H7 (cell line): ENCODE measurements at places on chromosomes 7 and 10. TPM values are rescaled to one million over a fixed set of nuclear protein-coding genes. Genes with fewer than 3 reads are reported as not detected.
A peak's percentile ranks its signal among the peaks of the same experiment; 100 is the strongest.

The PIP gene
- not detected in 2 replicates for total RNA-seq

DNA sequence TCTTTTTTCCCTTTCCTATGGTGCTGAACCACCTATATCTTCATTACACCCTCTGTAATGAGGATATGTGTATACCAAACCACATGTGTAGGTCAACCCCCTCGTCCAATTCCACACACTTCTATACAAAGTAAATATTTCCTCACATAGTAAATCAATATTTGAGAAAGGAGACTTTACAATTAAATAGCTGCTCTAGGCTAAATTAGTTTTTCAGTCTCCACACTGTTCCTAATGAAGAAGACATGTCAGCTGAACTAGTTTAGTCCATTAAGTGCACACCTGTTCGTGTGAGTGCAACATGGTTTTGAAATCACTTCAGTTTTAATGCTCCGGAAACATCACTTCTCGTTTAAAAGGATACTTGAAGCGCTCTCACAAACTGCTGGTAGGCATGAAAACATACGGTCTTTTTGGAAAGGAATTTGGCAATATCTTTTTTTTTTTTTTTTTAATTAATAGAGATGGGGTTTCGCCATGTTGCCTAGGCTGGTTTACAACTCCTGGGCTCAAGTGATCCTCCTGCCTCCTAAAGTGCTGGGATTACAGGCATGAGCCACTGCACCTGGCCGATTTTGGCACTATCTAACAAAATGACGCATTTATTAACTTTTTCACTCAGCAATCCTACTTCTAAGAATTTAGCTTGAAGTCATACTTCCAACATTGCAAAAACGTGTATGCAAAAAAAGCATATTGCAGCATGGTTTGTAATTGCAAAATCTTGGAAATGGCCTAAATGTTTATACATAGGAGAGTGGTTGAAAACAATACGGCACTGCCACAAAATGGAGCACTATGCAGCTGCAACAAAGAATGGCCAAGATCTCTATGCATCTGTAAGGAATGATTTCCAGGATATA lies 2.1 kb upstream of the XRCC2 start:
- no peak for DNase-seq

GRCh38 chr7:141522657-141523342 lies 28.4 kb upstream of the AGK start:
- DNase-seq: no peak

The NPC1L1 gene
- not detected in 2 replicates for total RNA-seq

The COL13A1 gene
- 16.6 and 18.0 TPM in 2 replicates for total RNA-seq

DNA sequence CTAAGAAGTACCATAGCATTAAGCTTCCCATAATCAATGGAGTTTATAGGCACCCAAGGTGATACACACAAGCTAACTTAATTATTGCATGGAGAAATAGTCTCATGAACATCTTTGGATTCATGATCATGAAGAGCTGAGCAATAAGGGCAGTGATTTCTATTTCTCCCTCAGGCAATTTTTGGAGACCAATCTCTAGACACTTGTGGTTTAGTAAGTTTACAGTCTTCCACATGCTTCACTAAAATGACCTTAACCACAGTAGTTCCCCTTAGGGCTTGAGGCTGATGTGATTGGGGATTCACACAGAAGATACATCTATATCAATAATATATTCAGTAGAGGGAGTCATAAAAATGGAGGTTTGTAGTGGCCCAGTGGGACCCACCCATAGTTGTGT lies 241.2 kb downstream of the CCDC7 start:
- no peak for DNase-seq

GRCh38 chr7:119984247-119984646 lies 288.7 kb upstream of the KCND2 start:
- no peak for DNase-seq

GRCh38 chr10:48502791-48503190 lies 102.1 kb downstream of the ARHGAP22 start:
- DNase-seq: peak; percentile 8

The PRSS37 gene
- total RNA-seq: not detected in 2 replicates

DNA sequence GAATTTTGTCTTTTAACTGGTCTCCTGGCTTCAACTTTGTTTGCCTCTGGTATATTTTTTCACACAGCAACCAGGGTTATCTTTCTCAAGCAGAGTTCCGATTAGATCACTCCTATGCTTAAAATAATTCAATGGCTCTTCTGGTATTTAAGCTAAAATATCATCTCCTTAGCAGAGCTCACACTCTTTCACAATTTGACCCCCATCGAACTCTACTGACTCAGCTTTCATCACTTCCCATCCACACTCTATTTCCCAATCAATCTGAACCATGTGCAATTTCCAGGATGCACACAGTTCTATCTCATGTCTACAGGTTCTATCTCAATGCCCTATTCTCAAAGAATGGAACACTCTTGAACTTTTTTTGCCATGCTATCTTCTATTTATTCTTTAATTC lies 809.5 kb downstream of the GRID1 start:
- no peak for DNase-seq

DNA sequence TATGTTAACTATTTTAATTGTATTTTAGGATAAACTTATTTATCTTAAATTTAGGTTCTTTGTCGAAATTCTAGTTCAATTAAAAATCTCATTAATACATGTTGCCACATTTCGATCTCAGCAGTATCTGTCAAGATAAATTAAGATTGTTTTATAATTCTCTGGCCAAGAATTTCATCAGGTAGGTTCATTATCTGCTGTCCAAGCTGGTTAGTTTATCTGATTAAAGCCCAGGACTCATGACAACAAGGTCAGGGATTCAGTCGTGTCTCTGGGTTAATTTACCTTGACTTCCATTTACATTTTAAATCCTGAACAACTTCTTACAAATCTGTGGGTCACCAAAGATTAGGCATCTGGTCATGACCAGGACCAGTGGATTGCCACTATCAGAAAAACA lies 7.6 kb downstream of the STEAP4 start:
- no peak for DNase-seq

- peak; percentile 80 for DNase-seq
Observed at GRCh38 chr7:122303531-122304318, 825 bp downstream of the FEZF1 start.

- no peak for DNase-seq
Observed at GRCh38 chr10:97546456-97547270, 25.9 kb upstream of the ANKRD2 start.

The ZCWPW1 gene
- total RNA-seq: 0.87 and 1.6 TPM in 2 replicates

GRCh38 chr10:81071087-81071796 lies 533.5 kb downstream of the SH2D4B start:
- DNase-seq: no peak

- no peak for DNase-seq
Observed at GRCh38 chr10:32148864-32149251, 92.6 kb upstream of the KIF5B start.

GRCh38 chr10:62543571-62544355 lies 169.6 kb downstream of the ZNF365 start:
- no peak for DNase-seq
